Fibroblast of skin of right biceps (primary cell): ENCODE measurements at places on chromosomes 13 and 19.

DNA sequence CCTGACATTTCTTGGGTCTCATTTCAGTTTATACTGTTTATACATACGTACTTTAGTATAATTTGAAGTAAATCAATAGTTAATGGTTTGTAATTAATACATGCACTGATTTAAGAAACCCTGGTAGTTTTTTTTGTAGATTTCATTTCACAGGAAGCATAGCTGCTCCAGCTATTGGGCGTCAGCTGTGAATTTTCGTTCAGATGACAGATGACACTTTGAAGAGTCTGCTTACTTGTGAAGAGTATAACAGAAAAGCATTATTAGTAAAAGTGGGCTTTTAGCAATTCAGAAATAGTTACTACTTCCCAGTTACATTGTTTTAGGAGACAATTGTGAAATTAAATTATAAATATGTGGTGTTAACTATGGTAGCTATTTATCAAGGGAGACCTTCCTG is 44.4 kb downstream of the METTL21C start:
- DNase-seq, result no peak

DNA sequence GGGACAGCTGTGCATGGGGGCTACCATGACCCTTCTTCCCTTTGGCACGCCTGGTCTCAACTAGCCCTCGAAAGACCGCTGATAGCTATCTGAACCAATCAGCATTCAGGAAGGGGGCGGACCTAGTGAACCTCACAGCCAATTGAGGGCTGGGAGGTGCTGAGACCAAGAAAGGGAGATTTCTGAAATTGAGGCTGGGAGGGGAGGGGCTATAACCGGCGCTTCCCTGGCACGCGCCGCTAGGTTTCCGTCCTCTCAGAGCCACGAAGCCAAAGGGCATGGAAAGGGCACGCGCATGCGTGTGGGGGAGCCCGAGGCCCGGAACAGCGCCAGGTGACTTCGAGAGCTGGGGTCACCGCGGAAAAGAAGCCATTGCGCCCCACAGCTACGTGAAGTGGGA is 4.2 kb upstream of the PAFAH1B3 start:
- DNase-seq, result no peak

DNA sequence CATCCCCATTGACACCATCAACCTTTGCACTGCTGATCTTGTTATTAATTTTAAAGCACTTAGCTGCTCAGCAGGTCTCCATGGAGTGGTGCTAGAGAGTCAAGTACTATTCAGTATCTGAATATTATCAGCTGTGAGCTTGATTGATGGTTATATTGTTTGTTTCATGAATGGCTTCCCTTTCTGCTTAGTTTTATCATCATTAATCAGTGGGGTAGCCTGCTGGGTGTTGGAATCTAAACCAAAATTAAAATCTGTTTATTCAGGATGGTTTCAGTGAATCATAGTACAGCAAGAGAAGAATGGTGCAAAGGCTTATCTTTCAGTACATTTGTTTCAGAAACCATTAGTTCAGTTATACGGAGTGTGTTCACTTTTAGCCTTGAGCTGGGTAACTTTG is 42.5 kb upstream of the SCEL start:
- DNase-seq, result no peak

DNA sequence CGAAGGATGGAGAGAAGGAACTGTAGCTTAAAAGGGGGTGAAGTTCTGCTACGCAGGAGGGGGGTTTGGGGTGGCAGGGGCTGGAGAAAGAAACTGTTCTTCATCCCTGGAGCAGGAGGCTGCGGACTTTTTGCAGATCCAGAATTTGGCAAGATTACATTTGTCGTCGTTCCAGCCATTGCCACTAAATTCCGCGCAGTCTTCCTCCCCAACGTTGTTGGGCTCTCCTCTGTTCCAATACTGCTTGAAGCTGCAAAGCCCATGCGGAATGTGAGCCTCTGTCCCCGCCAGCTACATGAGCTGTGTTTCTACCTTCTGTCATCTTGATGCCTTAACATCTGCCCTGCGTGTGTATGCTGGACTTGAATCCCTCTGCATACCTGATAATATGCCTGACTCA is 4.3 kb downstream of the CD209 start:
- DNase-seq, result no peak

- DNase-seq, result no peak
Measured at GRCh38 chr19:53965091-53965490, 2.4 kb downstream of the CACNG8 start.

DNA sequence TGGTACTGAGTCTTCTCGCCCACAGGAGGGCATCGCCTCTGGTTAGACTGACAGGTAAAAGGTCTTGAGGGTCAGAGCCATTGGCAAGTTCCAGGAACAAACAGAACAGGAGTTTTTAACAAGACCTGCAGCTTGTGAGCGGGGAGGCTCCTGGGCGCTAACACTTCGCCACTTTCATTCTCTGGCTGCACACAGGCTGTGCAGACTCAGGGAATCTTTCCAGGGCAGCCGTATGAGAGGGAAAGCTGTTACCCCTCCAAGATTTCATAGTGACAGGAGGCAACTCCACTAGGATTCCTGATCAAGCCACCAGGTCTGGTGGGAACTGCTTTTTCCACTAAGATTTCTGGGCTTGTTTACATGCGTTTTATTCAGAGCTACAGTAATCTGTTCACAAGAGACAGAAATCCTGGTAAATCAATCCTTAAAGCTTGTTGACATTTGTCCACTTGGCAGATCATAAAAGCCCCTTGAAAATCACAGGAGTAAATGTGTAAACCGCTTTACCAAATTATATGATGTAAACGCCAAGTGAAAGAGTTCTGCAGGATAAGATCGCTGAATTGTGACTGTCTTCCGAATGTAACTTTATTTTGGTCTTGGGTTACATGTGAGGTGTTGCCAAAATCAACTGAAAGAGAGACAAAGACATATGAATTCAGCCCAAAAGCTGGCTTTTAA is 190.6 kb downstream of the MZT1 start:
- DNase-seq, result no peak

- DNase-seq, result no peak
Measured at GRCh38 chr19:14318873-14319272, 62.4 kb upstream of the ADGRE5 start.

- no peak for DNase-seq
Measured at GRCh38 chr19:56978023-56978565, 137.6 kb upstream of the PEG3 start.

- DNase-seq, result no peak
Measured at GRCh38 chr13:28423010-28423409, 71.9 kb downstream of the FLT1 start.

- DNase-seq, result no peak
Measured at GRCh38 chr19:29328586-29328985, 115.6 kb upstream of the UQCRFS1 start.

DNA sequence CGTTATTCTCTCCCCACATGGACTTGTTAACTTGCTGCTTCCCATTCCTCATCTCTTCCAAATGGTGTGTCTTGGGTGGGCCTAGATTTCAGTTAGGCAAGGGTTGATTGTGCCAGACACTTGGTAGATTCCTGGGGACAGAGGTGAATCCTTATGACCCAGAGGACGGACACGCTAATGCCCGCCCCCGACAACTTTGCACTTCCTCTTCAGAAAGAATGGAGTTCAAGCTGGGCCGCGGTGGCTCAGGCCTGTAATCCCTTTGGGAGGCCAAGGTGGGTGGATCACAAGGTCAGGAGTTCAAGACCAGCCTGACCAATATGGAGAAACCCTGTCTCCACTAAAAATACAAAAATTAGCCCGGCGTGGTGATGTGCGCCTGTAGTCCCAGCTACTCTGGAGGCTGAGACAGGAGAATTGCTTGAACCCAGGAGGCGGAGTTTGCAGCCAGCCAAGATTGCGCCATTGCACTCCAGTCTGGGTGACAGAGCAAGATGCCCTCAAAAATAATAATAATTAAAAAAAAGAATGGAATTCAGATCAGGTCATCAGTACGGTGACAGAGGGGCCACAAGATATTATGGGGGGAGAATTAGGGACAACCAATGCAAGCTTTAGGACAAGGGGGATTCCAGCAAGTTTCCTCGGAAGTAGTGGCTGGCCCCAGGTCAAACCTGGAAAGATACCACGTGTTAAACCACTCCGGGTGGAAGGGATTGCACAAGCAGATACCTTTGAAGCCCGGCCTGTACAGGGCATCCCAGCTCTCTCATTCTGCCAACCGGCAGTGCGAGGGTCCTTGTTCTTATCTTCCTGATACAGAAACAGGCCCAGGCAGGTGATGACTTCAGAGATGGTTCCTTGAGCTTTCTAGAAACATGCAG is 2.7 kb downstream of the MYO9B start:
- no peak for DNase-seq

DNA sequence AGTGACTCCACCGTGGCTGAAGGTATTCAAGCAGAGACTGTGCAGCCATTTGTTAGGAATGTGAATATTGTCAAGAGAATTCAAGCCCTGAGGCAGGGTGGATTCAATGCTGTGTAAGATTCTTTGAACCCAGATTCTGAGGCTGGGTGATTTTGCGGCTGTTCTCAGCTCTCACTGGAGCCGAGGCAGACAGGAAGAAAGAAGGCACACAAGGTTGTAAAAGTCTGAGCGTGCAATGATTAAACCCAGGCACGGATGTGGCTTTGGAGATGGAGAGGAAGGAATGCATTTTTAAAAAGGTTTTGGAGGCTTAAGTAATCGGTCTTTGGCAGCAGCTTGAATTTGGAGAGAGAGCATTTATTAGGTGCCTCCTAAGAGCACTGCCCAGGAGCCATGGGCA is 187.9 kb downstream of the KATNAL1 start:
- peak; percentile 86 for DNase-seq

DNA sequence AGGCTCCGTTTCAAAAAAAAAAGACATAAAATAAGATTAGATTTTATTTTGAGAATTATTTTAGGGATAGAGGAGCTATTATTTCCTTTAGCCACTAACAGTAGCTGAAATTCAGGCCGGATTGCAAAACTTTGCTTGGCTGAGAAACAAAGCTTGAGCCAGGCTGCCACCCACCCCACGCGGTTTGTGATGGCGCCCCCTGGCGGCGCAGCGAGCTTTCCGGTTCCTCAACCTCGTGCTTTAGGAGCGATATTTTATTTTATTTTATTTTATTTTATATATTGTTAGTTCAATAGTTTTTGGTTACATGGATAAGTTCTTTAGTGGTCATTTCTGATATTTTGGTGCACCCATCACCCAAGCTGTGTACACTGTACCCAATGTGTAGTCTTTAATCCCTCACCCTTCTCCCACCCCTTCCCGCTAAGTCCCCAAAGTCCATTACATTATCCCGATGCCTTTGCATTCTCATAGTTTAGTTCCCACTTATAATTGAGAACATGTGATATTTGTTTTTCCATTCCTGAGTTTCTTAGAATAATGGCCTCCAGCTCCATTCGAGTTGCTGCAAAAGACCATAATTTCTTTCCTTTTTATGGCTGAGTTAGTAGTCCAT is 19.8 kb upstream of the CEACAM4 start:
- DNase-seq, result peak; percentile 2

GRCh38 chr13:80510686-80511085 is 169.8 kb upstream of the SPRY2 start:
- peak; percentile 19 for DNase-seq

DNA sequence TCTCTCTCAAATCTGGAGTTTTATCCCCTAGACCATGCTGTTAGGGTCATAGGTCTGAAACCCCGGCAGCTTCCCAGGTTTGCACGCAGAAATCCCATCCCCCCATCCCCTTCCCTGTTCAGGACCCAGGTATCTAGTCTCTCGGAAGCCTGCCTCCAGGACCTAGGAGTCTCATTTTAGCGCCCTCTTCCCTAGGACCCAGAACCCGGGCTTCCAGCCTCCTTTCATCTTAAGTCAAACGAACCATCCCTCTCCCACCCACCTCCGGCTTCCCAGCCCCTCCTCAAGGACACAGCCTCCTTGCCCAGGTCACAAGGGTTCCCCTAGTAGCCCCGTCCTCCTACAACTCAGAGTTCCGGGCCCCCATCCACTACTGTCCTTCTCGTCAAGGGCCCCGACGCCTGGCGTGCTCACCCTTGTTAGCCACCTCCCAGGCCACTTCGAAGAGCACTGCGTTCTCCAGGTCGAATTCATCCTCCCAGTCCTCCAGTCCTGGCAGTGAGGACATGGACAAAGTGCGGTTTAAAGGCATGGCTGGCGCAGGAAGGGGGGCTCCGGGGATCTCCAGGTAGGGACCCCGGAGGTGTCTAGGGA is 431 bp downstream of the GYS1 start:
- no peak for DNase-seq

- peak; percentile 61 for DNase-seq
Measured at GRCh38 chr13:32314271-32315237, 609 bp downstream of the ZAR1L start.

- peak; percentile 87 for DNase-seq
Measured at GRCh38 chr19:6736169-6736916, 1.0 kb downstream of the GPR108 start.

DNA sequence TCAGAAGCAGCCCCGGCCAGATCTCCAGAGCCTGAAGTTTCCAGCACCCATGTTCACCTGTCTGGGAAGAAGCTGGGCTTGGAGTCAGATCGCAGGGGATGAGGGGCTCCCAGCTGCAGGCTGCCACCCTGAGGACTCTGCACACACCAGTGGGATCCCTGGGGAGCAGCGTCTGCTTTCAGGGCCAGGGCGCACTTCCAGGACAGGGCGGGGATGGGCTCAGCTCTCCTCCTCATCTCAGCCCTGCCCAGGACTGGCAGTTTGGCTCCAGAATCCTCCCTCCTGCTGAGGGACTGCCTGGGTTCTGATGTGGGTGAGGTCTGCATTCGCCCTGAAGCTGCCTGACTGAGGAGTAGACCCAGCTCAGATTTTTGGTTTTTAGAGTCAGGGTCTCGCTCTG is 3.5 kb downstream of the SLC7A9 start:
- no peak for DNase-seq
